Activated CD4-positive, alpha-beta T cell treated with anti-CD3 and anti-CD28 coated beads, Interleukin-2, amount 10 ng/mL, durations not matched to agents 24 days and 14 days (primary cell): ENCODE measurements at places on chromosomes 2 and 18. TPM values are rescaled to one million over a fixed set of nuclear protein-coding genes. Genes with fewer than 3 reads are reported as not detected.
A peak's percentile ranks its signal among the peaks of the same experiment; 100 is the strongest.

The CHMP1B gene
- total RNA-seq, result 22.7 and 24.4 TPM in 2 replicates

The DNAJC5G gene
- total RNA-seq, result not detected in 2 replicates

The NLRC4 gene
- 0.19 and 0.24 TPM in 2 replicates for total RNA-seq

The PRKAG3 gene
- not detected in 2 replicates for total RNA-seq

DNA sequence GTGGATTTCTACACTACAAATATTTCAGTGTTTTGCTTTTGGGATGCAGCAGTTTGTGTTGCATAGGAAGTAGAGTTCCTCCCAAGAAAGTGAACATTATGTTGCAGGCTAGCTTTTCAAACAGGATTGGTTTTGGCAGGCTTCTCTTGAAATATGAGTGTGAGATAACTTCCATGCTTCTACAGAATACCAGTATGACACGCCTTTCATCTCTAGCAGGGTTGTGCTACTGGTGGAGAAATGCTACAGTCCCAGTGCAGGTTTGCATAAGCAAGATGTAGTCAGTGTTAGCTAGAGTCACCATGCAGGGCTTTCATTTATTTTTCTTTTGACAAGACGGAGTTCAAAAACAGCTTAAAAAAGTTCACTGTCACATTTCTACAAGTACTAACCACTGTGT is 17.1 kb upstream of the CAVIN2 start:
- no peak for DNase-seq
- no peaks in the 10 kb centered on the region for H3K36me3 ChIP-seq
- no peak overlapping the region for H3K27ac ChIP-seq
- H3K27me3 ChIP-seq, result peaks cover 15% of the 10 kb centered on the region

DNA sequence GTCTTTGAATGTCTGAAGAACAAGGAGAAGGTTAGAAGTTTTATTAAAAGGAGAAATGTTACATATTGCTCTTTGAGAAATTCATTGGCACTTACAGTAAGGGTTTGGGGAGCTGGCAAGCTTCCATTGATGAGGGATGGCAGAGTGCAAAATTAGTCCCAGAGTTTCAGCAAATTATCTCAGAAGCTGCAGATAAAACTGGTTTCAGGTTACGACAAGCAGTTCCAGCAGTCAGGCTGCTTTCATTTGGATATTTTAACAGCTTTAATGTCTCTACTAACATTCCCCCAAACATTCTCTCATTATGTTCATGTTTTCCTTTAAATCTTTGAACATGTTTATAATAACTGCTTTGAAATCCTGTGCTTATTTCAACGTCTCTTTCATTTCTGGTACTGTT is 153.1 kb downstream of the TTC27 start:
- H3K27ac ChIP-seq, result no peak overlapping the region
- no peak overlapping the region for H3K4me3 ChIP-seq
- peaks cover 2% of the 10 kb centered on the region for H3K4me1 ChIP-seq
- H3K36me3 ChIP-seq, result peaks cover 39% of the 10 kb centered on the region
- no peak for DNase-seq
- H3K27me3 ChIP-seq, result no peaks in the 10 kb centered on the region

GRCh38 chr2:218323526-218324472 is 31.5 kb upstream of the TMBIM1 start:
- peaks cover 16% of the 10 kb centered on the region for H3K27me3 ChIP-seq
- no peaks in the 10 kb centered on the region for H3K36me3 ChIP-seq
- H3K4me3 ChIP-seq, result peak overlapping the region; percentile 88
- H3K4me1 ChIP-seq, result peaks cover 11% of the 10 kb centered on the region
- no peak for DNase-seq
- H3K27ac ChIP-seq, result peak overlapping the region; percentile 76

GRCh38 chr2:142131010-142131669 is at the start of gene LRP1B:
TSS of gene LRP1B (minus strand) at chr2:142131016. CDS start at chr2:142130729, 287 bp downstream.
- DNase-seq, result peak; percentile 56
- H3K36me3 ChIP-seq, result no peaks in the 10 kb centered on the region
- H3K27me3 ChIP-seq, result peaks cover 46% of the 10 kb centered on the region
- peaks cover 12% of the 10 kb centered on the region for H3K4me1 ChIP-seq

- no peak overlapping the region for H3K4me3 ChIP-seq
- DNase-seq, result no peak
- no peak overlapping the region for H3K27ac ChIP-seq
- H3K36me3 ChIP-seq, result peaks cover 51% of the 10 kb centered on the region
- H3K4me1 ChIP-seq, result peaks cover 17% of the 10 kb centered on the region
Measured at GRCh38 chr2:226869371-226869770, 33.5 kb downstream of the RHBDD1 start.

- DNase-seq, result no peak
- no peak overlapping the region for H3K4me3 ChIP-seq
- no peaks in the 10 kb centered on the region for H3K4me1 ChIP-seq
- peaks cover 34% of the 10 kb centered on the region for H3K27me3 ChIP-seq
- no peaks in the 10 kb centered on the region for H3K36me3 ChIP-seq
Measured at GRCh38 chr2:158962074-158962473, 6.4 kb upstream of the TANC1 start.

- no peaks in the 10 kb centered on the region for H3K27me3 ChIP-seq
- peaks cover 33% of the 10 kb centered on the region for H3K36me3 ChIP-seq
- peaks cover 8% of the 10 kb centered on the region for H3K4me1 ChIP-seq
- no peak overlapping the region for H3K4me3 ChIP-seq
Measured at GRCh38 chr2:67400560-67401485, 3.7 kb downstream of the ETAA1 start.
